Activated gamma-delta T cell treated with anti-CD3 and anti-CD28 coated beads, Interleukin-2, amount 50 U/mL, for 16 hours (primary cell): ENCODE measurements at places on chromosomes 11 and 22.

DNA sequence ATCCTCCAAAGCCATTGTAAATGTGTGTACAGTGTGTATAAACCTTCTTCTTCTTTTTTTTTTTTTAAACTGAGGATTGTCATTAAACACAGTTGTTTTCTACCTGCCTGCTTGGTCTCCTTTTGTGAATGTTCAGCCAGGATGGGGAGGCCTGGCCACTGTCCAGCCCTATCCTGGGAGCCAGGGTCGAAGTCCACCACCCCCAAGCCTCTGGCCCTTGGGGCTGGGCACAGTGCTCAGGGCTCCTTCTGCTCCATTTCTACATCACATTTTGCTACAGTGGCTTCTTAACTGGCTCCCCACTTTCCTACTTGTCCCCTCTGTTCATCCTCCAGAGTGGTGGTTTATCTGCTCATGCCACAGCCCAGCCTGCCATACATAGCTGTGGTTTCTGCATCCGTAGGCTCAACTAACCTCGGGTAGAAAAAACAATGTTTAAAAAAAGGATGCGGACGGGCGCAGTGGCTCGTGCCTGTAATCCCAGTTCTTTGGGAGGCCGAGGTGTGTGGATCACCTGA, 2.5 kb upstream of the SMARCB1 start:
- no peak for DNase-seq

GRCh38 chr11:97269527-97269926, 879.7 kb downstream of the JRKL start:
- no peak for DNase-seq

- no peak for DNase-seq
Measured at GRCh38 chr22:37148031-37148651, 1.6 kb downstream of the IL2RB start.

DNA sequence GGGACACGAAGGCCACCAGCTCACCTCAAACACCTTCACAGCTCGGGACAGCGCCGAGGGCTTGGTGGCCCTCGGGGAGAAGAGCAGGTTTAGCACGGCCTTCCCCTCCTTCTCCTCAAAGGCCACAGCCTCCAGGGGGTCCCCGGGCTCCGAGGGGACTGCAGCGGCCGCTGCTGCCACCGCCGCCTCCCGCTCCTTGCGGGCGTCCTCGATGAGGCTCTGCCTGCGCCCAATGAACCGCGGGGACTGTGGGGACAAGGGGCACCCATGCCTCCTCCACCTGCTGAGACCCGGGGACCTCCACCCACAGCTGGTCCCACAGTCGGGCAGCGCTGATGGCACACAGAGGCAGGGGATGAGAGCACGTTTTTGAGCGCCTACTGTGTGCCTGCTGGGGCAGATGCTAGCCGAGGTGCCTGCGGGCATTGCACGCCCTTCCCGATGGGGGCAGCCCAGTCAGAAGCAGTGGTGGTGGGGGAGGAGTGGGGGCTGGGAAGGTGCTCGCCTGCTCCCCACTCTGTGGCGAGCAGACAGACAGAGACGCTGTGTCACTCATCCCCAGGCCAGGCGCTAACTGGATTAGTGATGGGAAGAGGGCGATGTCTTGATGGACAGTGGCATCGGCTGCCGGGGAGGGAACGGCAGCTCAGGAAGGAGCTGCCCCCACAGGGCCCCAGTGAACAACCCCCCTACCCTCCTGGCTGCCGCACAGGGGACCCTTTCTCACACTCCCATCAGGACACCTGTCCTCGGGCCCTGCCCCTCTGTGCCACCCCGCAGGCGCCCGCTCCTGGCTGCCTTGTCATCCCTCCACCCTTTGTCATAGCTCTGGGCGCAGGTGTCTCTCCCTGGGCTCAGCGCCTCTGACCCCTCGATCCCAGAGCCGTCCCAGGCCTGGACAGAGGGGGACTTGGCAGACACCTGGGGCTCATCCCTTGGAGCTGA, 1.7 kb downstream of the TH start:
- no peak for DNase-seq

DNA sequence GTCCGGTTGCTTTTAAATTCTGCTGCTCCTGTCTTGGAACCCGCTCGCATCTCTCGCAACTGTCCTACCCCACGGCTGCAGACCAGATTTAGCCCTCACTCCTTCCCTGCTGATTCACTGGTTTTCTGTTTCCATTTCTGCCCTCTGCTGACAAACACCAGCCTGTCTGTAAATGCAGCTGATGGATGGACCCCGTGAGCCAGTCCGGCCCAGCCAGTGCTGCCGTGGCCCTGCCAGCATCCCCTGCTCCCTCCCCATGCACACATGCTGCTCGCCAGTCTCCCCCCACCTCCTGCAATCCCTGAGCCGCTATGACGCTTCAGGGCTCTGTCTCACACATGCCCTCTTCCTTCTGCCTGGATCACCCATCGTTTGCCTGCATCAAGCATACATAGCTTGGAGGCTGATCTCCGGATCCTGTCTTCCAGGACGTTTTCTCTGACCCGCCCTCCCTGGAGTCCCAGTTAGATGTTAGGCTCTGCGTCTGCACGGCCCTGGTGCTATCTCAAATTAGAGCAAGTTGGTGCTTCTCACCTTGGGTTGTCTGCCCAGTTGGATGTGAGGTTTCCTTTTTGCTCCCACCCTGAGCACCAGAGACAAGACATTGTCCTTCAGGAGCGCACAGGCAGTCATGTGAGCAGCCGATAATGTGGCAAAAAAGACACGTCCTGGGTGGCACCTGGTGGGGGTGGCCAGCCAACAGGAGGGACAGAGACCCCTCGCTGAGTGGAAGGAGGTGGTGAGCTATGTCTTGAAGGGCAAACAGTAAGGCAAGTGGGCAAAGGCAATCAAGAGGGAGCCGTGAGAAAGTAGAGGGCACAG, 4.3 kb upstream of the ACR start:
- DNase-seq, result no peak

DNA sequence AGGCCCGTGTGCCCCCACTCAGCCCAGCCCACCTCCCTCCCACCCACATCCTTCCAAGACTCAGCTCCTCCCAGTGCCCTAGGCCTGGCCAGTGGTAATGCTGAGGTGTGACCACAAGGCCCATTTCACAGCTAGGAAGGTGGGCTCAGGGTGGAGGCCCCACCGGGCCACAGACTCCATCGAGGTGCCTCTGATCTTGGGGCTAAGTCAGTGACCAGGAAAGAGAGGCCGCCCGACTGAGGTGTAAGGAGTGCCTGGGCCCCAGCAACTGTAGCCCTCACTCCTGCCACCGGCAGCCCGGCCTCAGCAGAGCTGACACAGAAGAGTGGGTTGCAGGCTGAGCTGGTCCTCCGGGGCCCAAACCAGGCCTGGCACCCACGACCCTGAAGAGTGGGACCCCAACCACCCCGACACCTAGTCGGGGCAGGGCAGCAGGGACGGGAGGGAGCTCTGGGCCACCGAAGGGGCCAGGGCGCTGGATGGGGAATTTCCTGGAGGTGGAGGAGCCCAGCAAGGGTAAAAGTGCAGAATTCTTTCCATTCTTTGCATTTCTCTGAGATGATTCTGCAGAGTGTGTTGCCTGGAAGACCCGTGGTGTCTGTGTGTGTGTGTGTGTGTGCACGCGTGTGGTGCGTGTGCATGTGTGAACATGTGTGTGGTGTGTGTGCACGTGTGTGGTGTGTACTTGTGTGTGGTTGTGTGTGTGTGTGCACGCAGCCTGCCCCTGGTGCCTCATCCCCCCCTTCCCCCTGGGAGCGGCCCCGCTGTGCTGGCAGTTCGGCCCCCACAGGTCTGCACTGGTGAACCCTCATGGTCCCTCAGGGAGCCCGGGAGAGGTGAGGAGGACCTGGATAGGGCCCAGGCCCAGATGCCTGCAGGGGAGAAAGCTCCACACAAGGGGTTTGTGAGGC, 8.3 kb upstream of the PIM3 start:
- no peak for DNase-seq

DNA sequence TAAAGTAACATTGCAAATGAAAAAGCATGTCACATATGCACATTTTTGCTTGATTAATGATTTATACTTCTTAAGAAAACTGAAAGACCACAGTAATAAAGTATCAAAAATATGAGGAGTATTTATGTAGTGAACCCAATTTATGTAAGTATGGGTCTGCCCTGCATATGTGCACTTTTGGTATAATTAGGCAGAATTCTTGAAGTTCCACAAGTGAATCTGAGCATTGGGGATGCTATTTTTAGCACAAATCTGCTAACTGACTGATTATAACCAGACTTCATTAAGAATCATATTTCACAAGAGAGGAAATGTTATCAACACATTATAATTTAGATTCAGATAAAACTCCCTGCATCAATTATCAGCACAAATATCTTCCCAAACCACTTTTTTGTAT, 407.1 kb upstream of the LRRC4C start:
- DNase-seq, result no peak
